Activated naive CD8-positive, alpha-beta T cell treated with anti-CD3 and anti-CD28 coated beads, Interleukin-2, amount 50 U/mL, for 24 hours (primary cell): ENCODE measurements at places on chromosomes 1 and 21.

DNA sequence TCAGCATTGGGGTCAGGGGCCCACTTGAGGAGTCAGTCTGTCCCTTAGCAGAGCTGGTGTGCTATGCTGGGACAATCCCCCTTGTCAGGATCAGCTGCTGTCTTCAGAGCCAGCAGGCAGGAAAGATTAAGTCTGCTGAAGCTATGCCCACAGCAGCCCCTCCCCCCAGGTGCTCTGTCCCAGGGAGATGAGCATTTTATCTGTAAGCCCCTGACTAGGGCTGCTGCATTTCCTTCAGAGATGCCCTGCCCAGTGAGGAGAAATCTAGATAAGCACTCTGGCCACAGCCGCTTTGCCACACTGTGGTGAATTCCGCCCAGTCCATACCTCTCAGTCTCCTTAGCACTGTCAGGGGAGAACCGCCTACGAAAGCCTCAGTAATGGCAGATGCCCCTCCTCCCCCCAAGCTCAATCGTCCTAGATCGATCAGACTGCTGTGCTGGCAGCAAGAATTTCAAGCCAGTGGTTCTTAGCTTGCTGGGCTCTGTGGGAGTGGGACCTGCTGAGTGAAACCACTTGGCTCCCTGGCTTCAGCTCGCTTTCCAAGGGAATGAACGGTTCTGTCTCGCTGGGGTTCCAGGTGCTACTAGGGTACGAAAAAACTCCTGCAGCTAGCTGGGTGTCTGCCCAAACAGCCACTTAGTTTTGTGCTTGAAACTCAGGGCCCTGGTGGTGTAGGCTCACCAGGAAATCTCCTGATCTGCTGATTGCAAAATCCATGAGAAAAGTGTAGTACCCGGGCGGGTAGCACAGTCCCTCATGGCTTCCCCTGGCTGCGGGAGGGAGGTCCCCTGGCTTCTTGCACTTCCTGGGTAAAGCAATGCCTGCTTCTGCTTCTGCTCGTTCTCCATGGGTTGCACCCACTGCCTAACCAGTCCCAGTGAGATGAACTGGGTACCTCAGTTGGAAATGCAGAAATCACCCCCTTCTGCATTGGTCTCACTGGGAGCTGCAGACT is 25.1 kb upstream of the TP53BP2 start:
- no peak for DNase-seq

DNA sequence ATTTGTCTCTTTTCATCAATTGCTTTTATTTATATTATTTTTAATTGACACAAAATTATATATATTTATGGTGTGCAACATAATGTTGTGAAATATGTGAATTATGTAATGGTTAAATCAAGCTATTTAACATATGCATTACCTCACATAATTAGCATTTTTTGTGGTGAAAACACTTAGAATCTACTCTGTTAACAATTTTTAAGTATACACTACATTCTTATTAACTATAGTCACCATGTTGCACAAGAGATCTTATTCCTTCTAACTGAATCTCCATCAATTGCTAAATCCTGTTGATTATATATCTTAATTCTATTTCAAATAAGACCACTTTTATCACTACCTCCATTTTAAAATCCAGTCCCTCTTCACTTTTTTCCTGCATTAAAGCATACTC is 42.5 kb downstream of the PLPPR5 start:
- DNase-seq = no peak

DNA sequence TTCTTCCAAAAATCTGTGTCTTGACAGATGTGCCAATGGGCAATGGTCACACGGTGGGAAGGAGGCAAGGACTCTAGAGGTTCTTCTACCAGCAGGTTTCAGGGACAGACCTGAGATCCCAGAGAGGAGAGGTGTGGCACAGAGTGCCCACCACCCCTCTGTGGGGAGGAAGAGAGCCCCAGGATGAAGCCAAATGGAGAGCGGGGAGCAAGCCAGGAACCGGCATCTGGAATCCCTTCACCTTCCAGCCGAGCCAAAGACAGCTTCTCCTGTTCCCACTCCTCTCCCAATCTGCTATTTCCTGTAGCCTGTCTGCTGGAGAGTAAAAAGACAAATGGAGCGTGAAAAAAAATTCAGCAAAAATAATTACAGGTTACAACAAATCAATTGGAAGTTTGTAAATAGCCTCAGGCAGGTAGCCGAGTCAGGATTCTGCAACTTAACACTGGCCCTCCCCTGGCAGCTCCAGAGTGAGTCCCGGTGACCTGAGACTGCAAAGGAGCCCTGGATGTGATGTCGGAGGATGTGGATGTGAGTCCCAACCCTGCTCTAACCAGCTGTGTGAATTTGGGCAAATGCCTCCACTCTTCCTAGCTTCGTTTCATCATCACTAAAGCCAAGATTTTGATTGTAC is 45.4 kb upstream of the LRRN2 start:
- no peak for DNase-seq

DNA sequence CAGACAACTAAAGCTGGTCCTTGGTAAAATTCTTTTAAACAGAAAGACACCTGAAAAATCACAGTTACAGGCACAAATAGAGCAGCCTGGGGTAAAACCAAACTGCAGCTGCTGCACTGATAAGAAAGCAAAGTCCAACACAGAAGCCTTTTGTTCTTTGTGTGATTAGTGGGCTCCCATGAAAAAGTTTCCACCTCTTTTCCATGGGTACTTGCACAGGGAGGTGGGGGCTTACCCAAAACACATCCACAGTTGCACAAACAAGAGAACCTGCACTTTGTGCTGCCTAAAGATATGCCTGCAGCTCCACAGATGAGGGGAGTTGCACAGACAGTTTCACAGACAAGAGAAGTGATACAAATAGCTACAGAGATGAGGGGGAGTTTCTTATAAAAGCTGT is 106.7 kb upstream of the SLC5A9 start:
- DNase-seq = no peak

- DNase-seq = no peak
Measured at GRCh38 chr1:112272101-112272772, 123.8 kb upstream of the CTTNBP2NL start.

DNA sequence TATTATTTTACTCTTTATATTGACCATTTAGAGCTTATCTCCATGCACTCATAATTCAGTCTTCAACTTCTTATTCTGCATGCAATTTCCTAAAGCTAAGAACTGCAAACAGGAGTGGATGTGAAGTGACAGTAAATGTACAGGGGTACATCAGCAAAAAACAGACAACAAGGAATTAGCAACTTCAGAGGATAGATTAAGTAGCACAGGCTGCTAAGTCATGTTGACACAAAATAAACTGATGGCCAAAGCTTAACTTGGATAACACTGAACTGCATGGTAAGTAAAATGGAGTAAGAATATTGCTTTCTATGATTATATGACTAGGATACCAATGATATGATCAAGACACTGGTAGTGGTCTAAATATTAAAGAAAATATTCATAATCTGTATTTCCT is 66.5 kb downstream of the USP24 start:
- no peak for DNase-seq

DNA sequence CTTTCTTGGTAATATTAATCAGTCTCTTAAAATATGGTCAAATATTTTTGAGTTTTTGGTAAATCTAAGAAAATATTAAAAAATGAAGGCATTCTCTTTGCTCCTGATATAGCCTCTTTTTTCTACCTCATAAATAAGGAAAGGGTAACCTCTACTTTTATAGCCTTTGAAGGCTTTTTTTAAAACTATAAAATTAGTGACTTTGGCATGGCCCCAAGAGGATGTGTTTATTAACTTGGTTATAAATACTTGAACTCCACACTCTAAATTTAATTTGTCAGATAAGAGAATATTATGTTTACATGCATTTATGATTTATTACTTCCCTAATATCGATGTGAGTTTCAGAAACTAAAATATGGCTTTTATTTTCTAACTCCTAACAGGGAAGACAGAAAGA is 60.3 kb downstream of the LMO4 start:
- no peak for DNase-seq

- no peak for DNase-seq
Measured at GRCh38 chr1:198880818-198881597, 242.2 kb downstream of the PTPRC start.

GRCh38 chr1:22315315-22316078 is 136.2 kb upstream of the ZBTB40 start:
- DNase-seq = no peak

DNA sequence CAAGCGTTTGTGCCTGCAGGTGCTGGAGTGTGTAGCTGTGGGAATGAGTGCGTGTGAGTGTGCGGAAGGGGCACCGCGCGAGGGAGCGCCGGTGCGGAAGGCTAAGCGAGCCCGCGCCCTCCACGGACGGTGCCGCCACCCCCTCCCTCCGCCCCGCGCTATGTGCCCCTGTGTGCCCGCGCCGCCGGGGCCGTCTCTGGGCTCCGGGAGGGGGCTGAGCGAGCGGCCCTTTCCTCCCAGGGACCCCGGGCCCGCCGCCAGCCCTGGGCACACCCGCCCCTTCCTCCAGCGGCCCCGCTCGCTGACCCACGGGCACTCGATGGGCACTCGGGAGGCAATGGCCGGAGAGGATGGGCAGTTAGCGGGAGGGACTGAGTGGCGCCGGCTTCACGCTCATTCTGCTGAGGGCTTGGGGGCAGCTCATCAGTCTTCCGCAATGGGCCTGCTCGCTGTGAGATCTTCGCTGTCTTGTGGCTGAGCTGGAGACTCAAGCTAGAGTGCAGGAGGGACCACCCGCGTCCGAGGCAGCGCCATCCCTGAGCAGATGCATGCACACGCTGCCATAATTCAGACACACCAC is 8.6 kb upstream of the ADGRB2 start:
- no peak for DNase-seq

DNA sequence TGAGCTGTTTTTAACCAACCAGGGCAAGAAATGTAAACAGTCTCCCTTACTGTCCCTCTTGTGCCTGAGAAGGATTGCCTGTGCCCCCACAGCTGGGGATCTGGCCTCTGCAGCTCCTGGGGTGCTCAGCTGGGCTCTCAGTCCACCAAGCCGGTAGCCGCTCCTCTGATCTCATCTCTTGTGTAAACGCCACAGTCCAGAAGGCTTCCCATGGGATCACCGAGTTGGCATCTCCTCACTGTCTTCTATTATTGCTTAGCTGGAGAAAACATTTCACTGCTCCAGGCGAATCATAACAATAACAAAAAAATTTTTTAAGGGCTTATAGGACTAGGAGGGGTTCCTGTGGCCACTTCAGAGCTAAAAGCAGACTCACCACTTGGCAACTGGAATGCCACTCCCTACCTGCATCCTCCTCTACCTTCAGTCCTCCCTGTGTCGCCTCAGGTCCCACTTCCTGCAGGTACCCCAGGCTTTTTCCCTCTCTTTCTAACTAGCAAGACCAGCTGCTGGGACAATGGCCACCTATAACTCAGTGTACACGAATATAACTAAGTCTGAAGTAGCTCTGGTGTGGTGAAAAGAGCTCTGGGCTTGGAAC is 75.8 kb downstream of the ATP1A1 start:
- DNase-seq = no peak

DNA sequence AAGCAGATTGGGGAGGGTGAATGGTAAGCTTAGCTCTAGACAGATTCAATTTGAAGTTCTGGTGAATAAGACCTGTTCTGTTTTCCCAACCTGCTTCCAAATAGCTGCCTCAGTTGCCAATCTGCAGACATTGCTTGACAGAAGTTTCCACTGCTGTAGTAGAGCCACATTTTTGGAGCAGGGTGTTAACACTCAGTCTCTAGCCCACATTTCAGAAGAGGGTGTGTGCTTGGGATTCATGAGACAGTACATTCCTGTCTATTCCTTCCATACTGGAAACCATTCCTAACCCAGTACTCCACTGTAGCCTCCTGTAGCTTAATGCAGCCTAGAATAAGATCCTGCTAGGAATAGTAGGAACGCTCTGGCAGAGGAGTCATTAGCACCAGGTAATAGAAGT is 450.5 kb downstream of the NUF2 start:
- no peak for DNase-seq

GRCh38 chr1:161954050-161954449 is 69.6 kb downstream of the OLFML2B start:
- DNase-seq = no peak

- no peak for DNase-seq
Measured at GRCh38 chr1:15299179-15299578, 52.2 kb downstream of the FHAD1 start.

DNA sequence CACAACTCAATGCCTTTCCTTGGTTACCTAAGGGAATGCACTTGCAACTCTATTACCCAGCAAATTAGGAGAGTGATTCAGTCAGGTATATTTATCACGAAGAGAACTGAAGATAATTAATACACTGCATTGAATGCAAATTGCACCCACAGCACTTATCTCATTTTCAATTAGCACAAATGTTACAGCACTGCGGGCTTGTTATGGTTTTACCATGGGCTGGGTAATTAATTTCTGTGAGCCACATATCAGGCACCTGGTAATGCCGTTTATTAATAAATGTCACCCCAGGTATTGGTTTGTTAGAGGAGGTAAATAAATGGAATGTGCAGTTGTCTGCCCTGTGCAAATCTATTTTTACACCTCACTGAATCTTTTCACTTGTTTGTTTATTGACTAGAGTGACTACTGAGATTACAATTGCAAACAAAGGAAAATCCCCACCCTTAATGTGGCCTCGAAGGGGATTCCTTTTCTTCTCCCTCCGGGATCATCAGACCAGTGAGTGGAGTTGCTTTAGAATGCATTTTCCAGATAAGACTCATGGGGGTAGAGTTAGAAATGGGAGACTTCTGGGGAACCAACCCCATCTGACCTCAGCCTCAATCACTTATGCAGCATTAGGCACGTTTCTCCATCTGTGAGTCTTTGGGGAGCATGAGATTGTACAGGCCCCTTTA is 269.3 kb downstream of the RPS6KC1 start:
- no peak for DNase-seq

DNA sequence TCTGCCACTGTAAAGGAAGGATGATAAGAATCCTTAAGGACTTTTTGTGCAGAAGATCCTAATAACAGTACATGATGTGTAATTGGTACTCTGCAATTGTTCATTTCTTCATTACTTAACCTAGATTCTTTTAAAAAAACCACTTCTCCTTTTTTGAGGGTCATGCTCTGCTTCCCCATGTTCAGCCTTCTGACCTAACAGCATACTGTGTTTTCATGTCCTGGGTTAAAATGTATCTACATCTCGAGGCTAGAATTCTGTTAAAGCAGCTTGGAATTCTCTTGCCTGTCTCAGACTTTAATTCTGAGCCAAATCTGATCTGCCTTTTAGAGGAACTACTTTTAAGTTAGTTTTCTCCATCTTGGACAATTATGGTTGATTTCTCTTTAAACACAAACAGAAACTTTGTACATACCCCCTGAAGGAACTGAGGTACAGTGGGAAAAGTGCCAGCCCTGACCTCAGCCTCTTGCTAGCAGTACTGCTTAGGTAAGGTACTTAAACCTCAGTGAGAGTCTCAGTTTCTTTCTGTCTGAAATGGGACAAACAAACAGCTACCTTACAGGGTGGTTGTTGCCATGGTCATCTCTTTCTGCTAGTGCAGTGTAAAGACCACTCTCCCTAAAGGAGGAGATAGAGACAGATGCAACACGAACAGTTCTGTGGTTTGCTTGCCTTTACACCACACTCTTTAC is 103.2 kb upstream of the DYNLT5 start:
- no peak for DNase-seq
